ENCODE measurements at places on chromosomes 11 and 22.

DNA sequence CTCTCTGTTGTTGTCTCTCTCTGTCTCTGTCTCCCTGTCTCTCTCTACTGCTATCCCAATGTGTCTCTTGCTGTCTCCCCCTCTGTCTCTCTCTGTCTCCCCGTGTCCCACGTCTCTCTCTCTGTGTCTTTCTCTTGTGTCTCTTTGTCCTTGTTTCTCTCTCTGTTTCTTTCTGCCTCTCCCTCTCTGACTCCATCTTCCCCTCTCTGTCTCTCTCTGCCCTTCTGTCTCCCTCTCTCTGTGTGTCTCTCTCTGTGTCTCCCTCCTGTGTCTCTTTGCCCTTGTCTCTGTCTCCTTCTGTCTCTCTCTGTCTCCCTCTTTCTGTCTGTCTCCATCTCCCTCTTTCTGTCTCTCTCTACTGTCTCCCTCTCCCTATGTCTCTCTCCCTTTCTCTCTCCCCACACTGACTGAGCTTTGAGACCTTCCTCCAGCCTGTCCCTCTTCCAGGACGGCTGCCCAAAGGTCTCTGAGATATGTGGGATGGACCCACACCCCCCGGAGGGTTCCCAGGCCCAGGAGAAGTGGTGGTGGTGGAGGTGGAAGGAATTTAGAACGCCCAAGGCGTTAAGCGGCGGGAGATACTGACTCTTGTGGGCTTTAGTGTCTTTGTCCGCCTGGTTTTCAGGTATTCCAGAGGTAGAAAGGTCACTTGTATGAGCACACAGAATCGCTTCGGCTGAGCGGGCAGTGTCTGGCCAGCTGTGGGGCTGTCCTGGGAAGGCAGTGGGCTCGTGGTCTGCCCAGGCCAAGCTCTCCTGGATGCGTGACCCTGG lies 65.5 kb upstream of the CCND1 start:
- no peak for DNase-seq

DNA sequence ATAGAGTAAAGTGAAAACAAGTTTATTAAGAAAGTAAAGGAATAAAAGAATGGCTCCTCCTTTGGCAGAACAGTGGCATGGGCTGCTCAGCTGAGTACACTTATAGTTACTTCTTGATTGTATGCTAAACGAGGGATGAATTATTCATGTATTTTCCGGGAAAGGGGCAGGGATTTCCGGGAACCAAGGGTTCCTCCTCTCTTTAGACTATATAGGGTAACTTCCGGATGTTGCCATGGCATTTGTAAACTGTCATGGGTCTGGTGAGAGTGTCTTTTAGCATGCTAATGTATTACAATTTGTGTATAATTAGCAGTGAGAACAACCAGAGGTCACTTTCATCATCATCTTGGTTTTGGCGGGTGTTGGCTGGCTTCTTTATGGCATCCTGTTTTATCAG lies 23.5 kb upstream of the SPTY2D1 start:
- no peak for DNase-seq

DNA sequence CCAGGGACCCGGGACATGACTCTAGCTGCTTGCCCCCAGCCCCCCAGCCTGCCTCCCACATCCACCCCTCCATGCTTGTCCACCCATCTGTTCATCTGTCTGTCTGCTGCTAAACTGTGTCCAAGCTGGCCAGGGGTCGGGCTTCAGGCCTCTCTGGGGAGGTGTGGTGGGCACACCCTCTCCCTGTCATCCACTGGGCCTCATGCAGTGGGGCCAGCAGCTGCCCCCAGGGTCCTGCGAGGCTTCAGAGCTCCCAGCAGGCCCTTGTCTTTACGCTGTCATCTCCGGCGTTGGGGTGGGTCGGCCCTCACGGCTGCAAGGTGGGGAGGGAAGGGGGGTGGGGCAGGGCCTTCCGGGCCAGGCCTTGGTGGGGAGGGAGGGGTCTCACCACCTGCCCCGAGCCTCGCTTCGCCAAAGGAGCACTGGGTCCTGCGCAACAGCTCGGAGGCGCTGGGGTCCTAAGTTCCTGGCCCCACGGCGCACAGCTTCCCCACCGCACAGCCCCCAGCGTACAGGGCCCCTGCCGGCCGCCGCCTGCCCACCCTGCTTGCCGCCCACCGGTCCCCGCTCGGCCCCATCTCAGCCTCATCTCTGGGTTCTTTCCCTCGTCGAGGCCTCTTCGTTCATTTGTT lies 26.7 kb downstream of the MOB2 start:
- DNase-seq: no peak

DNA sequence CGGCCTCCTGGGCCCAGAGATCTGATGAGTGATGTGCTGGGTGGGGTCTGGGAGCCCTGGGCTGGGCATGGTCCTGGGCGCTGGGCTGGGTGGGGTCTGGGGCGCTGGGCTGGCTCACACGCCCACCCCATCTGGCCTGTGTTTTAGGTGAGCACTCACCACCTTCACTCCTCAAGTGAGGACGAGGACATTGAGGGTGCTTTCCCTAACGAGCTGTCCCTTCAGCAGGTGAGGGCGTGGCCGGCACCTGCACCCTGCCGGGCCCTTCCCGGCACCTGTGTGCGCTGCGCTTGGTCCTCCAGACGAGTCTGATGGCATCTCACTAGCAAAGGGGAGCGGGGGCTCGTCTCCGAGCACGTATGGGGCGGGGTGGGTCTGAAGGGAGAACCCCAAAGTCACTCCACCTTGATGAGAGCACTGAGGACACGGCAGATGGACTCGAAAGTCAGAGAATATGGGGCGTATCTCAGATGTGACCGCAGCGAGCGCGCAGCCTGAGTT lies 37.9 kb downstream of the SBF1 start:
- DNase-seq: no peak

DNA sequence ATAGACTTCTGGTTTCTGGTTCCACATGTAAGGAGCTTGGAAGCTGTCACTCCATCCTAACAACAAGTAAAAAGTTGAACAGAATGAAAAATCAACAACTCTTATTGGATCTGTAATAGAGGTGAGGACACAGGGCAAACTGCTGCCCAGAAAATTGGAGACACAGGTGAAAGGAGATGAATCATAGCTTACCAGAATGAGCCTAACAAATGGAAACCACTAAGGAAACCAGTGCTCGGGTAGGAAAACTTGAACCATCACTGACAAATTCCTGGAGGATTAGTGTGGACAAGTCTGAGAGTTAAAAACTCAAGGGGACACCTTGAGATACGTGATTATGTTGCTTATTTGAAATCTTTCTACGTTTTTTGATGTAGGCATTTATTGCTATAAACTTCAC lies 52.1 kb downstream of the GDPD4 start:
- DNase-seq: no peak

DNA sequence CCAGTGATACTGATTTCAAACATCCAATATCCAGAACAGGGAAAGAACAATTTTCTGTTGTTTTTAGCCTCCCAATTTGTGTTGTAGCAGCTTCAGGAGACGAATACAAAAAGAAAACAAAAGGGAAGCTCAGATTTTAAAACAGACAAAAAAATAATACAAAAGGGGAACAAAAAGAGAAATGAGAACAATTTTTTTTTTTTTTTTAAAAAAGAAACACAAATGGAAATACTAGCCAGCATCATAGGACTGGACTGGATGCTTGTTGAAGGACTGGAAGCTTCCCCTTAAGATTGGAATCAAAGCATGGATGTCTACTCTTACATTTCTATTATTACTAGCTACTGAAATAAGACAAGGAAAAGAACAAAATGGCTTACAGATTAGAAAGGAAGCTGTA lies 46.5 kb upstream of the SORL1 start:
- DNase-seq: no peak

GRCh38 chr11:67027943-67028542 lies 5.1 kb downstream of the SYT12 start:
- no peak for DNase-seq

DNA sequence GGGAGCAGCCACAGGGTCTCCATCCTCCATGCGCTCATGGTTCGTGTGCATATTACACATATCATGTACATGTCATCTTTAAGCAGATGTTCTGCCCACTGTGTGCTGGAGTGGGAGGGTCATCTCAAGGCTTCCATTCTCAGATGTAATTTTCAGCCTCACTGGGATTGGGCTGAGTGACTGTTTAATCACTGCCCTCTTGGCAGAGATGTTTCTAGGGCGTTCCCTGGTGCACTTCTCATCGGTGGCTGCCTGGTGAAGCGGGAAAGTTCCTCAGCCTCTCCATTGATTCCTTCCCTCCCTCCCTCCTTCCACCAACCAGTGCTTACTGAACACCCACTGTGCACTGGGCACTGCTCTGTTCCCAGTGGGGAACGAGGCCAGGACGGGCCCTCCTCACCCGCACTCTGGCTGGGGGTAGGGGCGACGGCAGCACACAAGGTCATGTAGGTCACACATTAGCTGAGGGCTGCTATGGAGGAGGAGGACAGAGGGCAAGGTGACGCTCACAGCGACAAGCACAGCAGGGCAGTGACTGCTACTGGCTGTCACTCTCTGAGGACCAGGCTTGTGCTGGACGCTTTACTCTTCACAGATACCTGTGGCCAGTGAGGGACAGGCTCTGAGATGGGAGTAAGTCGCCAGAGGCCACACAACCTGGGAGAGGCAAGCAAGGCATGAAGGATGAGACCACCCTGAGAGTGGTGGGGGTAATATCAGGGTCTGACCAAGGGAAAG lies 22.9 kb downstream of the GNAZ start:
- no peak for DNase-seq

DNA sequence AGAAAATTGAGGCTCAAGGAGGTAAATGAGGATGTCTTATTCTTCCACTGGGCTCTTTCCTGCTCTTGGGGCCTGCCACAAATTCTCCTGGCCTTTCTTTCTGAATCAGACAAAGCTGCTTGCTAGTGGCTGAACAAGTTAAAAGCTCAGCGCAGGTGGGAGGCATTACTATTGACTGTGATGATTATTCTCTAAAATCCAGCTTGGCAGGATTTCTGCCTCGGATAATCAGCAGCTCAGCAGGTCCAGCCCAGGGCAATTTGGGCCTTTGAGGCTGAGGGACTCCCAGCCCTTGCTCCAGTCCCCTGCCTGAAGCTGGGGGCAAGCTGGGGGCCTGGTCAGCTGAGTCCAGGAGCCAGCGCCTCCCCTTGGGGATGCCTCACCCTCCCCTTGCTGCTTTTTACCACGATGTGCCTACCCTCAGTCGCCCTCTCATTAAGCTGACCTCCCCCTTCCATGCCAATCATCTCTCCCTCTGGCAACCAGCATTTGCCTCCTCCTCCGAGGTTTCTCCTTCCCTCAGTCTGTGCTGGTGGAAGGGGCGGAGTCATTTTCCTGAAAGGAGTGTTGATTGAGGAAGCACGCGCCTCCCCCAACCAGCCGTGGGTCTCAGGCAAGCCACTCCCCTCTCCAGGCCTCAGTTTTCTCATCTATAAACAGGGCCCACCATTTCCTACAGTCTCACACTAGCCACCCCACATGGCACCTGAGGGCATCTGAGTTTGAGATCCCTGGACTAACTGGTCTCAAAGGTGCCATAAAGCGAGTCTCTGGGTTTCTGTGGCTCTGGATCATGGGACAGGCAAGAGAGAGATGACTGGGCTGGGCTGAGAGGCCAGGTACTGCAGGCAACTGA lies 60.6 kb upstream of the PRDM11 start:
- no peak for DNase-seq

DNA sequence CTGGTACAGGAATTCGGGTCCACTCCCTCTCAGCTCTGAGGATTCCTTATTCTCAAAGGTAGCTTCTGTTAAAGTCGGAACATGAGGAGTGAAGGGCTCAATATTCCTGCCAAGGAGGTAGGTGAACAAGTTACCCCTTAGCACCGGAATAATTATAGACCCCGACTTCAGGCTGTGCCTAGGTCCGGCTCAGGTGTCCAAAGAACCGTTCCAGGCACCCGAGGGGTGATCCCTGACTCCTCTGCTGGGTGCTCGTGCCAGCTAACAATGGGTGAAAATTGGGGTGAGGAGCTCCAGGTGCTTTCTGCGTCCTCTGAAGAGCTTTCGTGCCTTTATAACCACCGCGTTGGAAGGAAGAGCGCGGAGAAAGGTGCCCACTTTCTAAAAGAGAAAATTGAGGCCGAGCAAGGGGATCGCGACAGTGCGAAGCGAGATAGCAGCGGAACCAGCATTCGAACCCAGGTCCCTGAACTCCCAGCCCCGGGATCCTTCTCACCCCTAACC lies 393 bp downstream of the CYB561A3 start:
- DNase-seq: no peak

DNA sequence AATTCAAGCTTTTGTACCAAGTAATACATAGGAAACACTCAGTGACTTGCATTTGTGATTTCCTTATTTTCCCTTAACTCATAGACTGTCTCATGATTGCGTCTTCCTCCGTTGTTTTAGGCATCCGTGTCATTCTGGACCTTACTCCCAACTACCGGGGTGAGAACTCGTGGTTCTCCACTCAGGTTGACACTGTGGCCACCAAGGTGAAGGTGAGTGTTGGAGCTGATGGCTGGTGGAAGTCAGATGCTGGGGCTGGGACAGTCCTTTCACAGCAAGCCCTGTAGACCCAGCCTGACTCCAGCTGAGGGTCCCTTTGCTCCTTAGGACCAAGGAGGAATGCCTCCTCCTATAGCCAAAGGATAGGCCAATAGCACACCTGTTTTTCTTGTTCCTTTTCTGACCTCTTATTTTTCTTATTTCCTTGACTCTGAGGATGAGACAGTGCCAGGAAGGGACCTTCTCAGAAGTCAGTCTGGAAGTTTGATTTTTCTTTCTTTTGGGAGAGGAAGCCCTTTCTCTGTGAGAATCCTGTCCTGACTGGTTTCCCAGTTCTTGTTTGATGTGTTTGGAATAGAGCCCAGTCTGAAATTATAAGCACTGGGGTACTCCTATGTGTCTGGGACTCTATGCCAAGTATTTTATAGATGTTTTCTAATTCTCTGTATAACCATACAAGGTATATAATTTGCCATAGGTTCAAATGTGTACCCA lies 2.2 kb downstream of the SLC3A2 start:
- DNase-seq: no peak

DNA sequence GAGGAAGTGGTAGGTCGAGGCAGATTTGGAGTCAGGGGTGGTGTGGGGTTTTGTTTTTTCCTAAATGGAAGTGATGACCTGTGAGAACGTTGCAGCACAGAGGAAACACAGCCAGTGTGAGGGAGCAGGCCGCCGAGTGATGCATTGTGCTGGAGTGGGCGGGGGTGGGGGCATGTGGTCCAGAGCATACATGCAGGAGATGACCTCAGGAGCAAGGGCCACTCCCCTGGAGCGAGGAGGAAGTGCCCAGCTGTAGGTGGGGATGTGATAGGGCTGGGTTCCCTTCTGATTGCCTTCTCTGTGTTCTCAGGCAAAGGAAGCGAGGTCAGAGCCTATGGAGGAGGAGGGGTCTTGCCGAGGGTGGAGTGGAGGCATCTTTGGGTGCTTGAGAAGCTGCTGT lies 81.4 kb downstream of the PPP6R3 start:
- no peak for DNase-seq

Data from GF-D8 (cell line).